ENCODE measurements at places on chromosomes 7 and 10. TPM values are rescaled to one million over a fixed set of nuclear protein-coding genes. Genes with fewer than 3 reads are reported as not detected.

SORBS1 gene
- polyA plus RNA-seq = 32.7 TPM

ATOH7 gene
- 0.02 TPM for polyA plus RNA-seq

PRPS1L1 gene
- polyA plus RNA-seq = not detected

IQUB gene
- polyA plus RNA-seq = 0.05 TPM

CTTNBP2 gene
- 11.7 TPM for polyA plus RNA-seq

TACC2 gene
- polyA plus RNA-seq = 51.8 TPM

PLEKHS1 gene
- polyA plus RNA-seq = 0.08 TPM

ADCY1 gene
- polyA plus RNA-seq = 0.12 TPM

SPDYE16 gene
- 0.08 TPM for polyA plus RNA-seq

CLRN3 gene
- polyA plus RNA-seq = not detected

PPP1R3A gene
- polyA plus RNA-seq = not detected

NRG3 gene
- polyA plus RNA-seq = 0.04 TPM

FGFR2 gene
- 15.4 TPM for polyA plus RNA-seq
